ENCODE measurements at places on chromosomes 1 and 21.

- no peak for DNase-seq
These were observed 1.4 kb downstream of the NUDC start for GRCh38 chr1:26922901-26923300.

GRCh38 chr1:69671363-69672010 is 103.8 kb downstream of the LRRC7 start:
- DNase-seq, result peak; percentile 20

DNA sequence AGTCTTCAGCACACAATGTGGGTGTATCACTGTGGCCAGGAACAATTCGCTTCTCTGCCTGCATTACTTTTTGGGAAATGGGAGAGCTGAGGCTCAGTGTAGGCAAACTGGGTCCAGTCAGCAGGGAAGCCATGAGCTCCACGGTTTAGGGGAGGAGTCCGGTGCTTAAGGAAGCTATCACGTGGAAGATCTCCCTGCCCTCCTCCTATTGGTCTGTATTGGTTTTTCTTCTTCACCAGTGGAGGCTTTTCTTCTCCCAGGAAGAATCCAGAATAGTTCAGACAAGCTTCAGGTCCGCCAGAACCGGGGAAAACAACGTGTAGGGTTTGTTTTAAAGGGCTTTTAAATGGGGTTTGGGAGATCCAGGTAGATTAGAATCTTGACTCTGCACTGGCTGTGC is 156.2 kb upstream of the CAMK1G start:
- DNase-seq, result no peak

GRCh38 chr1:100391675-100392074 is 39.4 kb downstream of the CDC14A start:
- no peak for DNase-seq

Measured in LHCN-M2 (cell line).